Left colon (tissue), 2 donors: ENCODE measurements at places on chromosomes 7 and 10.

DNA sequence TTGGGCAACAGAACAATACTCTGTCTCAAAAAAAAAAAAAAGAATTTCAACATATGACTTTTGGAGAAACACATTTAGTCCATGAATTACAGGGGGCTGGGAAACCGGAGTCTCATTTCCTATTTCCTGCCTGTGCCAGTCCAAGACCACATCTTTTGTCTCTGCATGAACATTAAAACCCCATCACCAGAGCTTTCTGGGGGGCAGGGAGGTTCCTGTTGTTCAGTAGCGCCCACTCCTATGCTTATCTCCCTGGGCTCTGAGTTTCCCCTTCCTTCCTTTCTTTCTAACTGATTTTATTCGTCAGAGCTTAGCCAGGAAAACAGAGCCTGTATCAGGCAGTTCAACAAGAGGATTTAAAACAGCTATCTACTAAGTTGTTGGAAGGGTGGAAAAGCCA, 119.3 kb downstream of the CALN1 start:
- DNase-seq: no peak

DNA sequence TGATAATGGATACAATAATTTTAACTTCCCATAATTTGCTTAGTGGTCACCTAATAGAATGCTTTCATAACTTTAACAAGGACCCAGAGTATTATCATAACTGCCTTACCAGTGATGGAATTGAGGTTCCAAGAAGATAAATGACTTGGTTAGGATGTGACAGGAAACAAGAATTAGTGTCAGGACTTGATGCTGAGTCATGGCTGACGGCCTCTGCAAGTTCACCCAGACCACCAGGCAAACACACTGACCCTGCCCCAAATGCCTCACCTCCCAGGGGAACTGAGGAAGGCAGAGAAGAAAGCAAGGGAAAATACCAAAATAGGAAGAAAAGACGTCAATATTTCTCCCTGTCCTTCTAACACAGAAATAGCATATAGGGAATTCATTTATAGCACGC, 636.3 kb downstream of the PARD3 start:
- DNase-seq: no peak

DNA sequence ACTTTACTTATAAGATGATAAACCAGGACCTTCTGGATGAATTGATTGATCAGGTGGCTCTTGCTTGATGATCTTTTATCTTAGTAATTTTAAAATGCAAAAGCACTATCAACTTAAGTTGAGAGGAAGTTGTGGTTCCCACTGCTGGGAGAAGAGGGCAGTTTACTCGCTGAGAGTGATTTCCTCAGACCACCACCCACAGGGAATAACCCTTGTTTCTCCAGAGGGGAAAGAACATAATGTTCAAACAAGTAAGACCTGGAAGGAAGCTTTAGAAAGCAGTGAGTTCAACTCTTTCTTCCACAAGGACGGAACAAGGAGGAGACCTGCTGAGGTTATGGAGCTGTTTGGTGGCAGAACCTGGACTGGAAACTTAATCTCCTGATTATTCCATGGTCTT, 138.7 kb downstream of the FAM204A start:
- no peak for DNase-seq

DNA sequence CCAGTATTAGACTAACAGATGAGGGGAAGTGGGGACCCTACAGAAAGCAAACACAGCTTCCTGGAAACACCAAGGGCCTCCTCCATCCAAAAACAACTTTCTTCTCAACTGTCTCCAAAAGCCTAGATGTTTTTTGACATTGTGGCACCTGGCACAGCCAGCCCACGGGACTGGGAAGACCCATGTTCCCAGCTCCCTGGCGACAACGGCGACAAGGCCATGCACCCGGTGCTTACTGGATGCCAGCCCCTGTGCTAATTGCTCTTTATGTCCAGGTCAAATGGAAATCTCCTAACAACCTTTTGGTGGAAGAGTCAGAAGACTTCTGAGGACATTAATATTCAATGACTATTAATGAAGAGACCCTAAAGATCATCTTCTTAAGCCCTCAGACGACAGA, 7.1 kb downstream of the FGFR2 start:
- DNase-seq: no peak

GRCh38 chr10:86344714-86345161, 21.9 kb downstream of the GRID1 start:
- DNase-seq: no peak

DNA sequence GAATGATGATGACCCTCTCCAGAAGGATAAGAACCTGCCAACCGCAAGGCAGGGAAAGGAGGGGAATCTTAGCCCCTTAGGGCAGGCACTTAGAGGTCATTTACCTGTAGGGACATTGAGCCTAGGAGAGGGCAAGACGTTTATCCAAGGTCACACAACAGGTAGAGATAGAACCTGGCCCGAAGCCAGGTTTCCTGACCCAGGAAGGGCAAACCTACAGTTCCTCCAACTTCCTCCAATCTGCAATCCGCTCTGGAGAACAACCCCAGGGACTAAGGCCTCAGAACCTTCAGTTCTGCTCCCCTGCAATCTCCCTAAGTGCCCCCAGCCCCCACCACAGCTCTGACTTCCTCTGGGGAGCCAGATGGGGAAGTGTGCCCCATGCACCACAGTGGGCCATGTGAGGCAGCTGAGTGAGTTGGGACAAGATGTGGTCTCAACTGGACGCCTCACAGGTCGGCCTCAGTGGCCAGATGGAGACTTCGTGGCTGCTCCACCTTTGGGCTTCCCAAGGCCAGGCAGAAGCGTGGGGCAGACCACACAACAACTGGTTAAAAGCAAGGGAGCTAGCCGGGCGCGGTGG, 1.4 kb upstream of the PSAP start:
- DNase-seq: peak; percentile 45

DNA sequence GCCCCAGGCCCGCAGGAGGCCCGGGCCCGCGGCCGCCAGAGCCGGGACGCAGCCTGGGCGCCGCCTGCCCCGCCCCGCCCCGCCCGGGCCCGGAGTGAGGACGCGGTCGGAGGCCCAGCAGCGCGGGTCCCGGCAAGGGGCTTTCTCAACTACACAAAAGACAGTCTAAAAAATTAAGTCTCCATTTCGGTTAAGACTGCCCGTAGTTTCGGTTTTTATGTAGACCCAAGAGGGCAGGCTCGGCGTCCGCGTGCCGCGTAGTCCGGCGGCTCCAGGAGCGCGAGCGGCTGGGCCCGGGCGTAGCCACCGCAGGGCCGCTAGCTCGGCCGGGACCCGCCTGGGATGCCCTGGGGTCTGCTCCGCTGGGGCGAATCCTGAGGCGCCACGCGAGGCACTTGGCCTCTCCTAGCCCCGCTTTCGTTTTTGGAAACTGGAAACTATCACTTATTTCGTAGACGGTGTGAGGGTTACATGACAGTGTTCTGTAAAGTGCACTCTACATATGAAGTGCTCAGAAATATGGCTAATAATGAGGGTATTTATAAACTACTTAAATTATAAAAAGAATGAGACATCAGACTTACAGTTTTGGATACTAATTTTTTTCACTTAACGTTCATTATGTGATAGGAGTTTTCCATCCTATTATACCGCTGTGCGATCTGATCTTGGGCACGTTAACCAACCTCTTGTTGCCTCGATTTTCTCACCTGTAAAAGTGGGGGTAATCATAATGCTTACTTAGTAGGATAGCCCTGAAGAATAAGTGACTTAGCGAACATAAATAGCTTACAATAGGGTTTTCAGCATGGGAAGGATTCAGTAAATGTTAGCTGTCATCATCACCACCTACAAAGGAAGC, 573 bp downstream of the BLVRA start:
- no peak for DNase-seq

GRCh38 chr7:40167291-40167690, 32.5 kb downstream of the SUGCT start:
- DNase-seq: no peak

GRCh38 chr7:116632384-116632783, 39.6 kb upstream of the MET start:
- DNase-seq: no peak

DNA sequence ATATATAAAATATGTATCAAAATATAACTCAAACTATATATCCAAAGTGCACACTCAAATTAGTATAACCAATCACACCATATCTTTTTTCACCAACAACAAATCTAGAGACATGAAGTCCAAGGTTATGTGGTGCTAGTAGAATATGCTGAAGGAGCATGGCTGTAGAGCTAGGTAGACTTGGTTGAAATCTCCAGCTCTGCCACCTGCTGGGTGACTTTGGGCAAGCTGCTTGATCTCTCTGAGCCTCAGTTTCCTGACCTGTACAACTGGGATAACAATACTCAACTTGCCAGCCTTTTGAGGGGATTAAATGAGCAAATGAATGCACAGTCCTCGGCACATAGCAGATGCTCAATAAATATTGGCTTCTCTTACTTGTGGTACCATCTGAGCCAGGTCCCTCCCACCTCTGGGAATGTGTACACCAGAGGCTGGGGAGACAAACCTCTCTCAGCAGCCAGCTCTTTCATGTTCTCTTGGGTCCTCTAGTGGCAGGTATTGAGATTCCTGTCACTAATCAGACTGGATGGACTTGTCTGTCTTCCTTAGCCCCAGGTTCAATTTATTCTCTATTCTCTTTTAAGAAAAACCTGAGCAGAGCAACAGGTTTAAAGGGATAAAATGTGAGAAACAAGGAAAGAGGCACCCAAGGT, 94.3 kb upstream of the PDE1C start:
- DNase-seq: no peak

DNA sequence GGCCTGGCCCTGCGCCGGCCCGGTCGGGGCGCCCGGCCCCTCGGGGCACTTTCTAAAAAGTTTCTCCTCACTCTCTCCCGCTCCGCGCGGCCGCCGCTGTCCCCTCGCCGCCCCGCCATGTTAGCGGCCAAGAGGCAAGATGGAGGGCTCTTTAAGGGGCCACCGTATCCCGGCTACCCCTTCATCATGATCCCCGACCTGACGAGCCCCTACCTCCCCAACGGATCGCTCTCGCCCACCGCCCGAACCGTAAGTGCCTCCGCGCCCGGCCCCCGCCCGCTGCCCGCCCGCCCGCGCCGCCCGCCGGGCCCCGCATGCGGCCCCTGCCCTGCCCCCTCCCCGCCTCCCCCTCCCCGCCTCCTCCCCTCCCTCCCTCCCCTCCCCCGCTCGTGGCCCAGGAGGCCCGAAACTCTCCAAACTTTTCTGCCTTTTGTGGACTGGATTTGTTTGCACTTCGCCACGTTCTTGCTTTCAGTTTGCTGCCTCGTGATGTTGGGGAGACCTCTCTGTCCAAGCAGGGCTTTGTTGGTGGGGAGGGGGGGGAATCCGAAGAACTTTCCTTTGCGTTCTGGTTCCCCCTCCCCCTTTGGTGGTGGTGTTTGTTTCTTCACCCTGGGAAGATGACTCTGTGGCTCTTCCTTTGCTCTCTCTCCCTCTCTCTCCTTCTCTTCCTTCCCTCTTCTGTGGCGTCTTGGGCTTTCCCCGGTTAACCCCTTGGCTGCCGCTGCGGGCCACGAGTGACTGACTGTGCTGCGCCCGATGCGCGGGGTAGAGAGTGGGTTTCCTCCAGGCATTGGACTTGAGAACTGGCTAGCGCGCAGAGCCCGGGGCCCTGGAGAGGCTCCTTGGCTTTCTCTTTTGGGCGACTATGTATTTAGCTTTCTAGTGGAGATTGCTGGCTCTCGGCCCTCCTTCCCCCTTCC, 1.6 kb downstream of the TCF7L2 start:
- peak; percentile 69 for DNase-seq

- no peak for DNase-seq
These were observed 11.7 kb downstream of the ZYX start for GRCh38 chr7:143392875-143393266.

DNA sequence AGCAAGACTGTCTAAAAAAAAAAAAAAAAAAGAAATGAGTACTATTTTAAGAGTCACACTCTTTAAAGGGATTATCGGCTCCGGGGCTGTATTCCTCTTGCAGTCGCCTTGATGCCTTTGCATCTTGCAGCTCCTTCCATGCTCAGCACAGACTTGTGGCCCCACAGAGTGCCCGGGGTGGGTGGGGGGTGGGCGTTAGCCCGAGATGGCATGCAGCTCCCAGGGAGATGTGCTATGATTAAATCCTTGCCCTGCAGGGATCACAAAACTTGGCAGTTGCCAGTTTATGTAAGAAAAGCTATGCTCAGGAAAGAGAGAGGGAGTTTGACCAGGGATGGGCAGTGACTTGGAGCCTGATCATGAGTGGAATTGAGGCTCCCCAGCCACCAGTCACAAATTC, 81.9 kb downstream of the CCDC3 start:
- no peak for DNase-seq

DNA sequence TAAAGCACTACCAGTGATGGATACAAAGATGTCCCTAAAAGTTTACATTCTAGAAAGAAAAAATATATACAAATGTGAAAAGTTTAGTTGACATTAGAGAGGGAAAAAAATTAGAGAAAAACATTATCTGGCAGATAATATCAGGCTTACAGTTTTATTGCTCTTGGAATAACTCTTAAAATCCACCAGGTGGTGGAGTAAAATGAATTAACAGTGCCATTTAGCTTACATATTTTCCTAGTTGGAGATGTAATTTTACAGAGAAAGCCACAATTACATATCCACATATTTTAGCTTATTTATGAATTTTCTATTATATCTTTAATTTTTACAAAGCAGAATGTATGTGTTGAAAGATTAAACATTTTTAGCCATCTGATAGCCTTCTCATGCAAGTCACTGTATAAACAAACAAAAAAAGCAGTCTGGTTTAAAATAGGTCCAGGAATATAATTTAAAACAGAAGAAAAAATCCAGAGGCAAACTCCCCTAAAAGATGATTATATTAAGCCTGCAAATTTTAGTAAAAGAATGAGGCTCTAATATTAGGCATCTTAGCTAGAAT, 6.5 kb downstream of the CABCOCO1 start:
- no peak for DNase-seq

DNA sequence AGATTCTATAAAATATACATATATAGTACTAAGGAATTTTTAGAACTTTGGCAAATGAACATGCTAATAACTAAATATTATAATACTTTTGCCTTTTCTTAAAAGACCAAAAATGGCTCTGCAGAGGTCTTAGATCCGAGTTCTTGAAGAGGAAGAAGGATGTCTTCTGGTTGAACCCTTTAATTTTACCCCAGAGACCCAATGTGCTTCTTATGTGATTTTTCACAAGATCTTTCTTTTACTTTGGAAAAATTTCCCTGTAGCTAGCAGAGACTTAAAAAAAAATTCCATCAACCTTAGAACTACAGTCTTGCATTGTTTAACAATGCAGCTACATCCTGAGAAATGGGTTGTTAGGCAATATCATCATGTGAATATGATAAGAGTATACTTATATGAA, 663.2 kb downstream of the PARD3 start:
- no peak for DNase-seq

DNA sequence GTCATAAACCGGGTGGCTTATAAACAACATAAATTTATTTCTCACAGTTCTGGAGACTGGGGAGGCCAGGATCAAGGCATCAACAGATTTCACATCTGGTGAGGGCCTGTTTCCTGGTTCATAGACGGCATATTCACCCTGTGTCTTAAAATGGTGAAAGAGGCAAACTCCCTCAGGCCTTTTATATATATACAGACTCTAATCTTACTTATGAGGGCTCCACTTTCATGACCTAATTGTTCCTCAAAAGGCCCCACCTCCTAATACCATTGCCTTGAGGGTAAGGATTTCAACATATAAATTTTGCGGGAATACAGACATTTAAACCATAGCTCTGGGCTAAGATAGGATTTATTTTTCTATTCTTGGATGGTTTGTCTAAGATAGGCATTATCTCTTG, 187.2 kb downstream of the PPP1R3A start:
- no peak for DNase-seq
